ENCODE measurements at places on chromosomes 2 and 18.

DNA sequence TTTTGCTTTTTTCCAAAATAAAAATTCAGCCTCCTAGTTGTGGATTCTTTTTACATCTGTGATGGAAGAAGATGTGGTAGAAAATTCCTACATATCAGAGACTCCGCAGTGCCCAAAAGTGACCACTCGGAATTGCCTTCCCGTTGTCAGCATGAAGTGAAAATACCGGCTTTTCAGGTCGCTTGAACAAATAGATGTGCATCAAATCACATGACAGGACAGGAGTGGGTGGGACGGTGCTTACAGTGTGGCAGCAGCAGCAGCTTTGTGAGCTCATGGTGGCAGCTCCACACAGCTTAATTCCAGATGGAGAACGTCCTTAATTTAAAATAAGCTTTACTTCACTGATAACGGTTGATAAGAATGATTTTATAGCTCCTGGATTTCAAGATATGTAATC lies 20.3 kb downstream of the SALL3 start:
- peaks cover 14% of the 10 kb centered on the region for H3K36me3 ChIP-seq
- H3K27ac ChIP-seq: no peak overlapping the region
- no peak overlapping the region for H3K4me3 ChIP-seq
- no peaks in the 10 kb centered on the region for H3K27me3 ChIP-seq
- no peak for DNase-seq

DNA sequence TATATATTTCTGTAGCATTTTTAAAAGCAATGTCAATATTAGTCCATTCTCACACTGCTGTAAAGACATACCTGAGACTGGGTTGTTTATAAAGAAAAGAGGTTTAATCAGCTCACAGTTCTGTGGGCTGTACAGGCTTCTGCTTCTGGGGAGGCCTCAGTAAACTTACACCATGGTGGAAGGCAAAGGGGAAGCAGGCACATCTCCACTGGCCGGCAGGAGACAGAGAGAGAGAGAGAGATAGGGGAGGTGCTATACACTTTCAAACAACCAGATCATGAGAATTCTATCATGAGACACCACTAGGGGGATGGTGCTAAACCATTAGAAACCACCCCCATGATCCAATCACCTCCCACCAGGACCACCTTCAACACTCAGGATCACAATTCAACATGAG lies 43.1 kb downstream of the CHMP3 start:
- no peaks in the 10 kb centered on the region for H3K27me3 ChIP-seq
- DNase-seq: no peak
- no peak overlapping the region for H3K27ac ChIP-seq
- no peak overlapping the region for H3K4me3 ChIP-seq
- no peaks in the 10 kb centered on the region for H3K36me3 ChIP-seq

DNA sequence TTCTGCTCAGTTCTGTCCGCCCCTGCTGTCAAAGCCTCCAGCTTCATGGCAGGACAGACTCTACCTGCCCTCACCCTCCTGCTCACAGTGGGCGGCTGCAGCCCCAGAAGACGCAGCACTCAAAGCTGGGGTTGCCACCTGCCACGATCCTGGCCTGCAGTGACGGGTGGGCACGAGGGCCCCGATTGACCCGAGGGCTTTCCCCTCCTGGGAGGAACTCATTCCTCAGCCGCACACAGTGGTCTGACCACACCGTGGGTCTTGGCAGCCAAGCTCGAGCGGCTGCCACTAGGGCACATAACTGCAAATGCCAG lies 47.1 kb downstream of the HS6ST1 start:
- no peaks in the 10 kb centered on the region for H3K4me1 ChIP-seq
- DNase-seq: no peak
- no peak overlapping the region for H3K27ac ChIP-seq
- H3K4me3 ChIP-seq: no peak overlapping the region
- H3K27me3 ChIP-seq: no peaks in the 10 kb centered on the region

DNA sequence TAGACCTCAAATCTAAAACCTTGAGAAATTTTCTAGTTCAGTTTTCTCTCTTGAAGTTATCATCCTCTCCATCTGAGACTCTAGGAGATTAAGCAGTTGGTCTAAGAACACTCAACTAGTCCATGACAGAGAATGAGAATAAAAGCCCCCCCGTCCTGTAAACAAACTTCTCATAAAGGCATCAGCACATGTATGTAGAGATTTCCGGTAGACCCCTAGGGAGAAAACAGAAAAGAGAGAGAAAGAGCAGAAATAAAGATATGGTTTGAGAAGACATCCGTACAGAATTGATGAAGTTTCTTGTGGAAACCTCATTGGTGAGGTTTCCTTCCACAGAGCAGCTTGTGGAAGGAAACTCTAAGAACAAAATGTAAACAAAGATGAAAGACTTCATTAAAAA lies 3.2 kb upstream of the GPR155 start:
- H3K27me3 ChIP-seq: peaks cover 18% of the 10 kb centered on the region
- no peaks in the 10 kb centered on the region for H3K4me1 ChIP-seq
- no peak for DNase-seq
- H3K27ac ChIP-seq: no peak overlapping the region

DNA sequence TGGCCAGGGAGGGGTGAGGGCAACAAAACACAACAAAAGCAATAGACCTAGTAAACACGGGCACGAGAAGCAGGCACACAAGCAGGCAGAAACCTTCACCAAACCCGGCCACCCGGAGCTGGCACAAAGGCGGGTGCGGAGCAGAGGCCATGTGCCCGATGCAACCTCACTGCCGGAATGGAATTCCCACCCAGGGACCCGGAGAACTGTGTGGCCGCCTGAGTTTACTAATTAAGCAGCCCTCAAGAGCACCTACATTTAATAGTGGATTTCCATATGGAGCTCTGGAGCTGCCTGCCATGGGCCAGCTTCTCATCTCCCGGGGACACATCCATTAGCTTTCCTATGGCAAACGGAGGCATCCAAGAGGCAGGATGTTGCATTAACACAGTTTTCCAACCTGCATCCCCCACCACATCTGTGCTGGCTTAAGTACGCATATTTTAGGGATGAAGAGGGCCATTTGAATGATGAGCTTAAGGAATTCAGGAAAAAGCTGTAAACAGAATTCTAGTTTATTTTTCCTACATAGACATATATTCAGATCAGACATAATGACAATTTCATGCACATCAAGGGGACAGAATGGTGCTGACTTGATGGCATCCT lies 104.5 kb upstream of the SMIM21 start:
- H3K4me1 ChIP-seq: no peaks in the 10 kb centered on the region
- H3K27ac ChIP-seq: no peak overlapping the region
- DNase-seq: no peak
- H3K4me3 ChIP-seq: no peak overlapping the region
- H3K36me3 ChIP-seq: no peaks in the 10 kb centered on the region

- H3K27me3 ChIP-seq: no peaks in the 10 kb centered on the region
- DNase-seq: no peak
- no peak overlapping the region for H3K4me3 ChIP-seq
- no peaks in the 10 kb centered on the region for H3K4me1 ChIP-seq
- H3K36me3 ChIP-seq: no peaks in the 10 kb centered on the region
Measured at GRCh38 chr2:4618141-4618540, 914.8 kb downstream of the DCDC2C start.

Measured in H1 (cell line).